ENCODE measurements at places on chromosomes 12 and 14.

DNA sequence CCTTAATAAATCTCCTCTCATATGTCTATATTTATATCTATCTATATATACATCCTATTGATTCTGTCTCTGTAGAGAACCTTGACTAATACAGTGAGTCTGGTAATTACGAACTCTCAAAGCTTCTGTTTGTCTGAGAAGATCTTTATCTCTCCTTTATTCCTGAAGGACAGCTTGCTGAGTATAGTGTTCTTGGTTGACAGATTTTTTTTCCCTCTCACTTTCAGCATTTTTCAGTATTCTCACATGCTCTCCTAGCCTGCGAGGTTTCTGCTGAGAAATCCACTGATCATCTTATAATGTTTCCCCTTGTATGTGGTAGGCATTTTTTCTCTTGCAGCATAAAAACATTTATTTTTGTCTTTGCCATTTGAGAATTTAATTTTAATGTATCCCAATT is 67.1 kb downstream of the GPHN start:
- no peak for DNase-seq

- DNase-seq: no peak
These were observed 117.5 kb downstream of the UNC79 start for GRCh38 chr14:93548102-93548843.

DNA sequence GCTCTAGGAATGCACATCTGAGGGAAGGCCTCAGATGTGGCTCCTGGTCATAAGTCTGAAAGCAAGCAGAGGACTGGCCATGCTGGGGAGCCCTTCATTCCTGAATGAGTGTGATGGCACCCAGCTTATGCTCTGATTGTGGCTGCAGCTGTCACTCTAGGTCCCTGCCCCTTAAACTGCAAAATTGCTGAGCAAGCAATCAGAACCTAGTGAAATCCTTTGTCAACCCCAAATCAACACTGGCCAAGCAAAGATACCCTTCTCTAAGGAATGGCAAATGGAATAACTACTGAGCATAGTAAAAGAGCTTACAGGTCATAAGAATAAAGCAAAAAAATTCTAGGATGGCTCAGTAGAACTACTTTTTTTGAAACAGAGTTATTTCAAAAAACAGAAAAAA is 4.3 kb upstream of the PLEKHG7 start:
- no peak for DNase-seq

DNA sequence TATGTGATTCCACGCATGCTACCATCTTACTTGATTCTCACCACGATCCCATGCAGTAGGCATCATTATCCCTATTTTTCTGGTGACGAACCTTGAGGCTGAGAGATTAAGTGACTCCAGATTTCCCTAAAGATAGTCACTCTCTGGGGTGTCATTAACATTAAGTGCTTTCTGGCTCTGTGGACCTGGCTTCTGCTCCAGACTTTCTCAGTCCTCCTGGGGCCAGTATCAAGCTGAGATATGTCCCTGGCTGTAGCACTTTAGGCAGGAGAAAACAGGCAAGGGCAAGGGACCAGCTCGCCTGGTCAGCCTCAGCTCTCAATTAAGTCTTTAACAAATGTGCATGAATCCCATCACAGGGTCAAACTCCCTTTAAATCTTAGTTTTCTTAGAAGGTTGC is 38.3 kb upstream of the PRB2 start:
- no peak for DNase-seq

DNA sequence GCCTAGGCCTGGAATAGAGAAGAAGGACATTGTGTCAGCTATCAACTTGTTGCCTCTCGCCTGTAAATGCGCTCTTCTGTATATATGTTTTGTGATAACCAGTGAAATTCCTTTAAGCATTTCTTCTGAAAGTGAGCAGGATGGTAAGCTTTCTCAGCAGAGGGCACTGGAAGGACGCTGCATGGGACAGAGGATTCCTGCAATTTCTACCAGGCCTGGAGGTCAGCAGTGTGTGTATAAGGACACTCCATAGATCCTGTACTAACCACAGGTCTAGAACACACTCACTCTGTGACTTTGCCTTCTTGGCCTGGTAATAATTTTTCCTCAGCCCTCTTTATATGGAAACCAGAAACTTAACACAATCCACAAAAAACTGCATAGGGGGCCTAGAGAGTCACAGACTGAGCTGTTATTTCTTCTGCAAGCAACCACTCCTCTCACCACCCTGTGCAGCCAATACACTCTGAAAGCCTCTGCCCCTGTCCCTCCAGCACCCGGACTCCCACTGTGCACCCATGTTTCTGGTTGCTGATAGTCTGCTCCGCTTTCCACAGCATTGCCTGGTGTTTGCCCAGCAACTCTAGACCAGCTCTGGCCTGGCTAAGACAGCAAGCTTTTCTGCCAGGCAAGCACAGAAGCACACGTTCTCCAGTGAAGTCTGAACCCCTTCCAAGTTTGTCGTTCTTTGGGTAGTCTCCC is 94.0 kb upstream of the RMST start:
- no peak for DNase-seq

DNA sequence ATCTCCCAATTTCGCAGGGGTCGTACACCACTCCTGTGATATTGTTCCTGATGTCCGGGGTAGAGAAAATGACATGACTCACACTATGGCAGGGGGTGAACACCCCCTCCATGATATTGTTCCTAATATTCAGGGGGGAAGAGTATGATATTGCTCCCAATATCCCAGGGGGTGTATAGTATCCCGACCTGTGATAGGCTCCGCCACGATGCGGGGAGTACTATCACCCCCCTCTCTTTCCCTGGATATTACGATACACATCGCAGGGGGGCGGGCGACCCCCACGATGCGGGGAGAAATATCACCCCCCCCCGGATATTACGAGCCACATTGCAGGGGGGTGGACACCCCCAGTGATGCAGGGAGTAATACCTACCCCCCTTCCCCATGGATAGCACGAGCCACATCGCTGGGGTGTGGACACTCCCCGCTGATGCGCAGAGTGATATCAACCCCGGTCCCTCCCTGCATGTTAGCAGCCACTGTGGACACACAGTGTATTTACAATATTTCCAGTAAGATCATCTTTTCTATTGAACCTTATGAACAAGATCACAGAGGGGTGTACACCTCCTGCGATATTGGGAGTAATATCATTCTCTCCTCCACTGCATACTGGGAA is 17.7 kb downstream of the SMIM41 start:
- DNase-seq: no peak

Data from stimulated activated CD8-positive, alpha-beta memory T cell treated with anti-CD3 and anti-CD28 coated beads, Interleukin-4, amount 100 ng/mL, for 24 hours (primary cell).